Left ventricle myocardium inferior (tissue), 1 donor: ENCODE measurements at places on chromosomes 12 and 14. TPM values are rescaled to one million over a fixed set of nuclear protein-coding genes. Genes with fewer than 3 reads are reported as not detected.

DNA sequence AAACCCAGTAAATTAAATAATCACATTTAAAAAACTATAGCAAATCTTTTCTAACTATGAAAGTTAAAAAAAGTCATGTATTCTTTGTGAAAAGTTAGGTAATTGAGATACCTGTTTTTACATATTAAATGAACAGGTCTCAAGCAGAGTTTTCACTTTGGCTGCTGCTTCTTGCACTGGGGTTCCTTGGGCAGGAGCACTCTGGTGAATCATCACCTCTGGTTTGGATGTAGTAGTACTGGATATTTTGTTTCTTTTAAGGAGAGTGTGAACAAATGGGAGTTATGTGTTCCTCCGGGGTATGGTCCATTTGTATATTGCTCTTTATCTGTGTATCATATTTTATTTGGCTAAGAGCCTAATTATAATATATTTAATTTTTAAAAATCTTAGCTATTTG lies 82.7 kb downstream of the FUT8 start:
- DNase-seq: no peak

DNA sequence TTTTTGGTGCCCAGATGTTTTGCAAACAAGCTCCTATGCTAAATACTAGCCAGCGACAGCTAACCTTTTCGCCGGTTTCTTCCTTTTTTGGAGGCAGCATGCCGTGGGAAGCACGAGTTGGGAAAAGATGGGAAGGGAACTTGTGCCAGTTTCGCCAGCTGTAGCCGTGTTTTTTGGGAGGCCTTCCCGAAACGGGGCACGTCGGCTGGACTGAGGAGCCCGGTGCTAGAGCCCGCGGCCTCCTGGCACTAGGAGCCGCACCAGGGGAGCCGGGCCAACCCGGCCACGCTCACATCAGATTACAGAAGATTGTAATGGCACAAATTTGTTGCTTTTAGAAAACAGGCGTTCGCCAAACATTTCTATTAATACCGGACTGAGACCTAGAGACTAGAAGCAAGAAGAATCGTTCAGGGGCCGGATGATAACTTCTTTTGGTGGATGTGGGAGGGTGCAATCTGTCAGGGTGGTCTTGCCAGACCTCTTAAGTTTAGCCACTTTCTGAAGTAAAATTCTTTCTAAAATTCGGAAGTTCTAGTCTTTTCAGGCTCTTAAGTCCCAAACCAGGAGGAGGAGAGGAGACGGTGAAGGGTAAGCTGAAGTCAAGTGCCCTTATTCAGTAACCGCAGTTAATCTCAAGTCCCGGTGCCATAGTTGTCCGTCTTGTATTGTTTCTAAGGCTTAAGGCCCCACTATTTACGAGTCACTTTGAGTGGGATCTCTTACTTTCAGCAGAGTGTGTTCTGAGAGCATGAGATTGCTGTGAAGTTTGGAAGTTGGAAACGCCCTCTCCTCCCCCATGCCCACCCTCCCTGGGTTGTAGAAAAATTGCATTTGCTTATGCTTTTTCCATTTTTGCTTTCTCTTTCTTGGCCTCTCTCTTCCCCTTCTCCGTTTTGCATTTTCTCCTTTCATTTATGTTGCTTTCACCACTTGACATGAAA lies 1.3 kb downstream of the RASSF3 start:
- peak; percentile 41 for DNase-seq

- no peak for DNase-seq
These were observed 25.4 kb upstream of the NFKBIA start for GRCh38 chr14:35429951-35430350.

ERBB3 gene
- 2.3 TPM for total RNA-seq

ACVRL1 gene
- 36.9 TPM for total RNA-seq

DNA sequence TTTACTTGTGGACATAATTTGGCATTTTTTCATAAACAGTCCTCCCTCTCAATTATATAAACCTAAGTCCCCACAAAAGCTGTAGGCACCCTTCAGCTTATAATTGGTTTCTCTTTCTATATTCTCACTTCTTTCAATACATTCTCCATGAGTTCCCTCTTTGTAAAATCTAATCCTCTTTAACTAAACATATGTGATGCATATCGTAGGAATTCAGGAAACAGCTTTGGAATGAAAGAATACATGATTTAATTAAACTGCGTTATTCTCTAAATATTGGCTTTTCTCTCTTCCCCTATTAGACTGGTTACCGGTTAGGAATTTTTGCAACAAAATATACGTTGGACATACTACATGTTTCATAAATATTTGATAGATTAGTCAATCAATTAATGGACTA lies 1122.6 kb downstream of the FLRT2 start:
- DNase-seq: no peak

CLEC7A gene
- 1.3 TPM for total RNA-seq

WNT1 gene
- total RNA-seq: not detected

DNA sequence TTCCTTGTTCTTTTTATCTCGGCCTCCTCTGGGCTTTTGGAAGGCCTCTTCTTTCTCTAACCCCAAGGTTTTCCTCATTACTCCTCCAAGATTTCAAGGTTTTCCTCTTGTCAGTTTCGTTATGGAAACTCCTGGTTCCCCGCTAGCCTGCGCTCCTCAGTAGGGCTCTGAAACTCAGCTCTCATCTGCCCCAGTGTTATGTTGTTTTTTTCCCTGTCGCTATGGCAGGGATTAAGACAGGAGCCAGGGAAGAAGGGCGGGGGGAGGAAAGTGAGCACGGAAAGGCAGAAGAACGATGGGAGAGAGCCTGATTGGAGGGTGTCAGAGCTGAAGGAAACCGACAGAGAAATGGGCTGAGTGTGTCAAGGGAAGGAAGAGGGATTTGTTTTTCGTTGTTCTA lies 26.5 kb upstream of the JDP2 start:
- peak; percentile 35 for DNase-seq
